Trophoblast cell (in vitro differentiated cells and primary cell): ENCODE measurements at places on chromosomes 7 and 10.

GRCh38 chr10:37896436-37896835 lies 39.0 kb upstream of the ZNF248 start:
- DNase-seq, result no peak

GRCh38 chr7:6246251-6246917 lies 26.0 kb downstream of the CYTH3 start:
- DNase-seq, result no peak

GRCh38 chr7:32177232-32177631 lies 107.0 kb upstream of the PDE1C start:
- DNase-seq, result no peak

DNA sequence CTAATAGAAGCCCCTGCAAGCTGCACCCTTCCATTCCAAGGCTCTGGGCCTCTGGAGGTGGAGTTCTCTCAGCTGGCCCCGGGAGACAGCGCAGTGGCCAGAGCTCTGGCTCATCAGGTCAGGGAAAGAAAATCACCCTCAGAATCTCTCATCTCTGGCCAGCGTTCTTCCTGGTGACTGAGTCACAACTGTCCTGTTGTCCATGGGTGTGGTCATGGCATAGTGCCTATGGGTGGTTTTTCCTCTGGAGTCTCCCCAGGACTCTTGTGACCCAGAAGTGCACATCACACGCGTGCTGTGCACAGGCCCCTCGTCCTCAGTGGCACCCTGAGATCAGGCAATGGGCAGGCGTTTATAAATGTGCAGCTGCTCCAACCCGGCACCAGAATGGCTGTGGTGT lies 27.4 kb upstream of the FXYD4 start:
- DNase-seq, result no peak

GRCh38 chr7:23204241-23204640 lies 22.4 kb downstream of the NUP42 start:
- no peak for DNase-seq

DNA sequence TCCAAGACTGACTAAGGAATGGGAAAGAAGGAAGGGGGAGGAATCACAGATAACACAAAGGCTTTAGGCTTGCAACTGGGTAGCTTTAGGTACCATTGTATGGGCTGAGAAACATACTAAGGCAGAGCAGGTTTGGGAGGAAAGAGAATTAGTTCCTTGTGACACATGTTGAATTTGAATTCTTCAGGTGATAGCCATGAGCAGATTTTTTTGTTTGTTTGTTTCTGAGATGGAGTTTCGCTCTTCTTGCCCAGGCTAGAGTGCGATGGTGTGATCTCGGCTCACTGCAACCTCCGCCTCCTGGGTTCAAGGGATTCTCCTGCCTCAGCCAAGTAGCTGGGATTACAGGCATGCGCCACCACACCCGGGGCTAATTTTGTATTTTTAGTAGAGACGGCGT lies 4.4 kb upstream of the SND1 start:
- no peak for DNase-seq

- DNase-seq, result peak; percentile 7
Measured at GRCh38 chr7:91945476-91945875, 4.8 kb downstream of the AKAP9 start.

- no peak for DNase-seq
Measured at GRCh38 chr10:130108934-130109604, 1.6 kb downstream of the C10orf143 start.

DNA sequence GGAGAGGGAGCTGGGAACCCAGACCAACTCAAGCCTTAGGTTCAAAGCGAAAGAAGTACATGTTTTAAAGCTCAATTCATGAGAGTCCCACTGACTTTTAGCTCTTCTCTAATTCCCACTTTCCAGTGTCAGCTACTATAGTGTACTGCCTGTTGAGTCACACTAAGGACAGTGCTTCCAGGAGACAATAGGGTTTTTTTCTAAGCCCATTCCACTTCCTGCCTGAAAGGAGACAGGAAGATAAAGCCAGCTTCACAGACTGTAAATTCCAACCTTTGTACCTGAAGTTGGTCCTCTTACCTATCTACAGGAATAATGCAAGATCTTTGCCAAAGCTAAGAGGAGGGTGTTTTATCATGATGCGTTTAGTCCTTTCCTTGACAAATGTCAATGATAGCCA lies 4.4 kb downstream of the MSRB2 start:
- no peak for DNase-seq

DNA sequence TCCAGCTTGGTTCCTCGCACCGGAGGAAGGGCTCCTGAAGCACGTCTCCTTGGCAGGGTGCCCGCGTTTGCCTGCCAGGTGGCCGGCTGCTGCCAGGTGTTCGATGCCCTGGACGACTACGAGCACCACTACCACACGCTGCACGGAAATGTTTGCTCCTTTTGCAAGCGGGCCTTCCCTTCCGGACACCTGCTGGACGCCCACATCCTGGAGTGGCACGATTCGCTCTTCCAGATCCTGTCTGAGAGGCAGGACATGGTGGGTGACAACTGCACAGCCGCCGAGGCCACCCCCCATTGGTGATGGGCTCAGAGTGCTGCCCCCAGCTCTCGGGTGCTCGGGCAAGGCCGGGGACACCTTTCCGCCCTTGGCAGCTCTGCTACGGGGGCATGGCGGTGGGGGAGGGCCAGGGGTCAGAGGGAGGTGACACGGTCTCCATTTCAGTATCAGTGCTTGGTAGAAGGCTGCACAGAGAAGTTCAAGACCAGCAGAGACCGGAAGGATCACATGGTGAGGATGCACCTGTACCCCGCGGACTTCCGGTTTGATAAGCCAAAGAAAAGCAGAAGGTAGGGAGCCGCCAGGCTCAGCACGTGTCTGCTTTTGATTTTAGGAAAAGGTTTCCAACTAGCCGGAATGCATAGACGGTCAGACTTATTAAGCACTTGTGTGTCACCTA lies 1.1 kb downstream of the ZNF511 start:
- no peak for DNase-seq

GRCh38 chr10:125037145-125037877 lies 95.4 kb downstream of the ZRANB1 start:
- DNase-seq, result peak; percentile 50

DNA sequence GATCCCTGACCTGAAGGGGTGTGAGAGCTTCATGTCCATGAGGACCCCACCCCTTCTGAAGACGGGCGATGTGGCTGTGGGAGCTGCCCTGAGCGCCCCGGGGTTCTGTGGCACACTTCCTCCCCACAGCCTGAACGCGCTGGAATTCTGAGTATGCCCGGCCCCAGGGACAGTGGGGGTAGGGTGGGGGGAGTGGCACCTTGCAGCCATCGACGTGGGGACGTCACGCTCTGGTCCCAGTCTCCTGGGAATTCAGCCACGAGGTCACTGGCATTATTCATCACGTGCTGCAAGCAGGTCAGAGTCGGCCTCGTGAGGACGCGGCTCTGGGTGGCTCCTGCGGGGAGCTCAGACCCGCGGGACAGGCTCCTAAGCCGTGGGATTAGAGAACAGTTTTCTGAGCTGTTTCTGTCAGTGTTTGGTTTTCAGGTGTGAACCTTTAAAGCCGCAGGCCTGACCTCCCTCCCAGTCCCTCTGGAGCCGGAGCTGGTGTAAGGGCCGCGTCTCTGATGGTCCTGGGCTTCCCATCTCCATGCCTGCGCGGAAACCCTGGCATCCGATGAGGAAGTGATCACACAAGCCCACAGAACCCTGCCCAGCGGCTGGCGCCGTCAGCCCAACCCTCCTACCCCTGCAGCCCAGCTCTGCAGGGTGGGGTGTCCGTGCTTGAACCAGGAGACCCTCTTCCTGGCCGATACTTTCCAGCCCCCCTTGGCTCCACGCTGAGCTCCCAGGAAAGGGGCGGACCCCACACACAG lies 16.1 kb downstream of the GPR146 start:
- DNase-seq, result peak; percentile 51

- no peak for DNase-seq
Measured at GRCh38 chr10:103661198-103661950, 167.9 kb downstream of the NEURL1 start.

- DNase-seq, result no peak
Measured at GRCh38 chr7:54814401-54814800, 55.4 kb upstream of the SEC61G start.

GRCh38 chr7:137626469-137627067 lies 220.2 kb downstream of the DGKI start:
- peak; percentile 42 for DNase-seq

GRCh38 chr7:120064565-120064964 lies 208.4 kb upstream of the KCND2 start:
- DNase-seq, result peak; percentile 48

DNA sequence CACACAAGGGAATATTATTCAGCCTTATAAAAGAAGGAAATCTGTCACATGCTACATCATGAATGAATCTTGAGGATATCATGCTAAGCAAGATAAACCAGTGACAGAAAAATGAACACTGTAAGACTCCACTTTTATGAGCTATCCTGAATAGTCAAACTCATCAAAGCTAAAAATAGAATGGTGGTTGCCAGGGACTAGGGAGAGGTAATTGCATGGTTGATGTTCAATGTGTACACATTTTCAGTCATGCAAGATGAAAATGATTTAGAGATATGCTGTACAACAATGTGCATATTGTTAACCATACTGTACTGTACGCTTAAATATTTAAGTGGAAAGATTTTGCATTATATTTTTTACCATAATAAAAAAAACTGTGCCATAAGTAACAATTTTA lies 1349.1 kb downstream of the XPNPEP1 start:
- no peak for DNase-seq

DNA sequence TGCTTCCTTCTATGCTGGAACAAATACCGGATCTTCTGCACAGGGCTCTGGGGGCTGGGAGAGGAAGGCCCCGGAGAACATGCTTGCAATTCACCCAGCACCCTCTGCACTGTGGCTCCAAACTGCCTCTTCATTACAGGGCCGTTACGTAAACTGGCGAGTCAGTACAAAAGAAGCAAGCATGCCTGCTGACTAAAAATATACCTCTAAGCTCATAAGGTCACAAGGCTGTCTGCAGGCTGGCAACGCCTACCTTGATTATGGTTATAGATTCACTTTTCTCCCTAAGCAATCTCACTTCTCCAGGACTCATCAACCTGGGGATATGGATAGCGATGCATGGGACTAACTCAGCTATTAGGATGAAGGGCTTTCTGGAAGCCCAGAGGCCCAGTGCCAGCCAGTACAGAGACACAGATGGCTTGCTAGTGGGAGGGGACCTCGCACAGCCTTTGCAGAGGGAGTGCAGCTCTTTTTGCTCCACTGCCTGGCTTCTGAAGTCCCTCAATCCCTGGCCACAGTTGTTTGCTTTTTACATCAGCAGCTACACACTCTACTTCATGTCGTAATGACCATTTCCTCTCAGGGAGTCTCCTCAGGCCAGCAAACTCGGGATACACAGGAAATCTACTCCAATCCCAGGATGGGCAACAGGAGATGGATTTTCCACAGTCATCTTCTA lies 96.1 kb downstream of the SH3PXD2A start:
- no peak for DNase-seq

DNA sequence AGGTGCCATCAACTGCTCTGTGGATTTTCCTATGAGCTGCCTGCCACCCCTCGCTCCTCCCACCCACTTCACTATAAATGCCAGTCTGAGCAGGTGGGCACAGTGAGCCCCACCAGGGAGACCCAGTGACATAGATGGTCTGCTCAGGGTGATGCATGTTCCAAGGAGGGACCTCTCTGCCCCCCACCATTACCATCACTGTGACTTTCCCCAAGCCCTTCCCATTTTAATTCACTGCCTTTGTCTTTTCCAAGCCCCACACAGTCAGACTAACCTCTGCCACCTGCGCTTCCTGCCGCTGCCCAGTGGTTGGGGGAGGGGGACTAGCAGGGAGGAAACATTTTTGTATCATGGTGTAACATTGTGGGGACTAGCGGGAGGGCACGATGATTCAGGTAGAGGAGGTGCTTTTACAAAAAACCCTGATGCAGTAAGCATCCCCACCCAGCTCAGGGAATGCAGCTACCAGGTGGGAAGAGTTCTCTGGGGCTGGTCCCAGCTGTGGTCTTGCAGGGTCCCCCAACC lies 24.6 kb downstream of the PRSS2 start:
- DNase-seq, result no peak

- no peak for DNase-seq
Measured at GRCh38 chr7:14137676-14138075, 148.2 kb upstream of the ETV1 start.

DNA sequence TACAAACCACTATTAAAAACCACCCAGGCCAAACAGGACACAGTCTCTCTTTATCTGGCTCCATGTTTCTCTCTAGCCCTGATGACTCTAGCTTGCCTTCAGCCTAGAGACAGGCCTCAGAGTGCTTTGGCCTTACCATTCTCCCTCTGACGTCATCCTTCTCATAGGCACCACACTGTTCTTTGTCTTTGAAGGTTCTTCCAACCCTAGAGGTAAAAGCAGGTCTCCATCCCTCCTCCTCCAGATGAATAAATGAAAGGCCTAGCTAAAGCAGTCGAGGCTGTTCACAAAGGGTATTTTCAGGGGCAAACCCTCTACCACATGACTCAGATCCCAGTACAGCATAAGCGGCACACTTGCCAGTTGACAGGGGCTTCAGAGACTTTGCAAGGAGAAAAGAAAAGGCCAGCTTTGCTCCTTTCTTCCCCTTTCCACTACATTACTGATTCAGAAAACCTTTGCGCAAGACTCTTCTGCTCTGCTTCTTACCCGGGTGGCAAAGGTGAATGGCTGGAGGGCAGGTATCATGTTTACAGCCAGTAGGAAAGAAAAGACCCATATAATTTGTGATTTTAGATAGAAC lies 14.8 kb downstream of the NFE2L3 start:
- peak; percentile 74 for DNase-seq

DNA sequence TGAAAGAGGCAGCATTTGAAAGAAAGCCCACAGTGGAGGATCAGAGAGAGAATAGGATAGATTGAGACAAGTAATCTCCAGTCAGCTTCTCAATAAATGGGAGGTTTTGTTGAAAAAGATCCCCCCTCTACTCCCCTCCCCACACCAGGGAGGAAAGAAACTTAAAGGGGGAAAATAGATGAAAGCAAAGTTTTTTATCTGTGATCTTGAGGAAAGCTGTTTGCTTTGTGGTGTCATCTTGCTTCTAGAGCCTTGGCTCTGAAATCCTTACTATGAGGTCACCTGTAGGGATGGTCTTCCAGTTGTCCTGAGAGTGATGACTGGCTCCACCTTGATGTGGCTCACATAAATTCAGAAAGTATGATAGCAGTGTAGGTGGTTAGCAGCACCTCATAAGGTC lies at the start of gene SPAM1:
Gene SPAM1 (plus strand): TSS at position 301 of the 400 bp plus-strand sequence. CDS start 28,330 bp downstream, outside the sequence.
- no peak for DNase-seq

DNA sequence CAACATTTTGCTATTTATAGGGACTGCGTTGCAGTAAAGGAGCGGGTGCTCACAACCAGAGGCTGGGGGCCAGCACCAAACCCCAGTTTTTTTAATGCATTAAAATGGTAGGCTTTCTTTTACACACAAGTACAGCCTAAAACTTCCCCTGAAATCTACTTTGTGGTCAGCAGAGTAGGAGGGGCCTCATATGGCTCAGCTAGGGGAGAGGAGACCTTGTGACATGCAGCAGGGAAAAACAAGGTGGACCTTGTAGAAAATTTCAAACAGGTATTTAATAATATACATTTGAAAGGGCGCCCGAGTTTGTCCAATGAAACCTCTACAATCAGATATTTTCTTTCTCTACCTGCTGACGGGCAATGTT lies 1.4 kb downstream of the CCDC136 start:
- no peak for DNase-seq

- DNase-seq, result no peak
Measured at GRCh38 chr7:142329062-142329790, 71.4 kb upstream of the PRSS58 start.
